ENCODE measurements at places on chromosomes 2 and 18.

DNA sequence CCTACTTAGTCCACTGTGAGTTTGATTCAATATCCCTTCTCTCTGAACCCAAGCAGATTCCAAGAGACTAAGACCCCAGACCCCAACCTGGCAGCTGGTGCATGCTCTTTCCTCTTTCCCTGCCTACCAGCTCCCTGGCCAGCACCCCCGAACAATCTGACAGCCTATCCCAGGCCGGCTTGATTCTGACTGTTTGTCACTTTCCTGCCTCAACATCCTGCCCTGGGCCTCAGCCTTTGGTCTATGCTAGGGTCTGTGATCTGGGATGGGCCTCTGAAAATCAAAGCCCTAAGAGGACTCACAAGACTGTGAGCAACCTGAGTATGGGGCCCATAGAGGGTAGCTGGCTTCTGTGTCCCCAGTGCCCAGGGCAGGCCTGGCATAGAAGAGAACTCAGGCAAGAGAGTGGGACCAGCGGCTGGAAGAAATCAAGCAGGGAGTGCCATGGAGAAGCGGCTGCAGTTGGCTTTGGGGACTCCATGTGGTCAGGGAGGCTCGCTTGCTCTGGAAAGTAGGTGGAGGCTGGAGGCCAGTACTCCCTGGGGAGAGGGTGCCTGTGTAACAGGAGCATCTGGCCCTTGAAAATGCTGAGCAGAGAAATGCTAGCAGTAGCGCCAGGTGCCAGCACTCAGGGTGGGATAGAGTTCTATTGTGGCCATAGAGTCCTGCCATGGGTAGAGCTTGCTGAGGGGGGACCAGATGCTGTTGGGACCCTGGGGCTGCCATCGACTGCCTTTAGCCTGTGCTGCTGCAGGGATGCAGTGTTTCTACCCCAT lies 343.9 kb downstream of the DYSF start:
- no peak for DNase-seq

GRCh38 chr2:209771474-209772289 lies at the start of gene UNC80:
Gene UNC80, plus strand, starts transcription at chr2:209771832. Its CDS starts 241 bp downstream, at chr2:209772073.
- no peak for DNase-seq

- DNase-seq = no peak
These were observed 102.0 kb downstream of the ARHGAP15 start for GRCh38 chr2:143231254-143231645.

DNA sequence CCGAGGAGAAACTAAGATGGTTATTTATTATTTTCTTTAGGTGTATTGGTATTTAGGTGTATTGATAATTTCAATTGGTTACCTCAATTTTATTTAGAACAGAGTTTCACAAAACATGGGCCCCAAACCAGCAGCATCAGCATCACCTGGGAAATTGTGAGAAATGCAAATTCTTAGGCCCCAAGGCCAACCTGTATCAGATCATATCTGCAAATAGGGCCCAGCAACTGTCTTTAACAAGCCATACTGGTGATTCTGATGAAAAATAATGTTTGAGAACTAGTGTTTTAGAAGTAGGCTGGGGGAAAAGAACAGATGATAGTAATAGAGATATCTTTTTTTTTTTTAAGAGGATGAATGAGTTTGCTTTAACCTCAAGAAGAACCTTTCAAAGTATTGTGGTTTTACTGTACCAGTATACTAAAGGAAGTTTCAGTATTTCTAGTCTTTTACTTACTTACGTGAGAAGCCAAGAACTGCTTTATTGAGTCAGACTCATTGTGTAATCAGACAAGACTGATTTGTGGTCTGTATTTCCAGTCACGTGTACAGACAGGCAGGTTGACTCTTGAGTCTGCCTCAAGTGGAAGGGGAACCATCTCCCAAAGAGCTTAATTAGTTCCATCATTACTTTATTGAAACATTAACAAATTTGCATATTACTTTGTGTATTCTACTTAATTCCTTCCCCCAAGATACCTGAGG lies 60.4 kb upstream of the GAREM1 start:
- no peak for DNase-seq

GRCh38 chr2:200741468-200742202 lies 70.1 kb upstream of the BZW1 start:
- DNase-seq = no peak

GRCh38 chr2:220046507-220046906 lies 419.1 kb downstream of the SLC4A3 start:
- DNase-seq = no peak

DNA sequence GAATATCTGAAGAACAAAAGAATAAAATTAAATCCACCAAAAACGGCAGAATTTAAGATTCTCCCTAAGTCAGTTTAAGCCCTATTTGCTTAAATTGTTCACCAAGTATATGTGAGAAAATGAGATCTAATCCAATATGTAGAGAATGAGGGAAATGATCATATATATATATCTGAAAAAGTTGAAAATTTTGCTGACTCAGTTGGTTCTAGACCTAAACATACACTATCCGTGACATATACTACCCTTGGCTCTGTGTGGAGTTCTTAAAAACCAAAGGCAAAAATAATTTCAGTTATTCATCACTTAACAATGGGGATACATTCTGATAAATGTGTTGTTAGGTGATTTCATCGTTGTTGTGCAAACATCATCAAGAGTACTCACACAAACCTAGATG lies 7.3 kb downstream of the SS18 start:
- DNase-seq = no peak

DNA sequence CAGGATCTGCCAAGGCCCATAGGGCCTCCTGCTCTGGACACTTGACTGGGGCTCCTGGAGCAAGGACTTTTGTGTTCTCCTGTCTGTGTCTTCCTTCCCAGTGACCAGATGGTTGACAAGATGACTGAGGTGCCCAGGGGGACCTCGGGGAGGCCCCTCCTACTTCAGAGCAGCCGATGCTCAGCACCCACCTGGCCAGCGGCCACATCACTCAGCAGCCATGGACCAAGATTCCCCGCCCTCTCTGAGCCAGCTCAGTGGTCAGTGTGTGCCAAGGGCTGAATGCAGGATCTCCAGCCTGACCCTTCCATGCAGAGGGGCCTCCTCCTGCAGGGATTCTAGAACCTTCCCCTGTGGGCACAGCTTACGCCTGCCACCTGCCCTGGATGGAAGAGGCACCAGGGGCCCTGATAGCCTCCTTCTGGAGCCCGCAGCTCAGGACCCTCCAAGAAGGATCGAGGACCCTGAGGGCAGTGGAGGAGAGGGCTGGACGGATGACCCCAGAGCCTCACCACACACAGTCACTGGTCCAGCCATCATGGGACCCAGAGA lies 87.4 kb upstream of the GPC1 start:
- DNase-seq = no peak

- no peak for DNase-seq
These were observed 9.7 kb upstream of the SNRNP200 start for GRCh38 chr2:96315005-96315399.

GRCh38 chr2:144012304-144012703 lies 507.6 kb downstream of the ZEB2 start:
- DNase-seq = no peak

DNA sequence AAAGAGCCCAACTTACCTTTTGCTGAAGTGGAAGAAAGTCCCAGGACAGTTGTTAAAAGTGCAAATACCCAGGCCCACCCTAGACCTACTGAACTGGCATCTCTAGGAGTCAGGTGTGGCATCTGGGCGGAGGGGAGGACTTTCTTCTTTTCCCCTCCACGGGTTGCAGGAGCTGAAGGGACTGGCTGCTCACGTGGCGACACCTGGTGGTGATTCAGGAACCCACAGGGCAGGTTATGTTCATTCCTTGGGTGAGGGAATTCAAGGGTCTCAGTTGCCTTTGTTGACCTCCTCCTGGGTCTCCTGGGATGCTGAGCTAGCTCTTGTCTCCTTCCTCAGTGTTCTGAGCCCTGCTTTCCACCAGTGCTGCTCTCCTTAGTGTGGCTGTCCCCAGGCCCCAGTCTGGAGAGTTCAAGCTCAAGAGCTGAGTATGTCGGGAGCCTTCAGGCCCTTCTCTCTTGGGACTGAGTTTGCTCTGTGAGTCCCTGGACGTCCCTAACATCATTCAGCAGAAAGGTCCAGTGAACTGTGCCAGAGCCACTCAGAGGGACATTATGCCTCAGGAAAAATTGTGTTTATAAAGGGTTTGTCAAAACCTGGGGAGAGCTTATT lies 56.9 kb downstream of the DYSF start:
- peak; percentile 48 for DNase-seq

GRCh38 chr18:40341701-40342100 lies 1613.3 kb upstream of the PIK3C3 start:
- DNase-seq = no peak

DNA sequence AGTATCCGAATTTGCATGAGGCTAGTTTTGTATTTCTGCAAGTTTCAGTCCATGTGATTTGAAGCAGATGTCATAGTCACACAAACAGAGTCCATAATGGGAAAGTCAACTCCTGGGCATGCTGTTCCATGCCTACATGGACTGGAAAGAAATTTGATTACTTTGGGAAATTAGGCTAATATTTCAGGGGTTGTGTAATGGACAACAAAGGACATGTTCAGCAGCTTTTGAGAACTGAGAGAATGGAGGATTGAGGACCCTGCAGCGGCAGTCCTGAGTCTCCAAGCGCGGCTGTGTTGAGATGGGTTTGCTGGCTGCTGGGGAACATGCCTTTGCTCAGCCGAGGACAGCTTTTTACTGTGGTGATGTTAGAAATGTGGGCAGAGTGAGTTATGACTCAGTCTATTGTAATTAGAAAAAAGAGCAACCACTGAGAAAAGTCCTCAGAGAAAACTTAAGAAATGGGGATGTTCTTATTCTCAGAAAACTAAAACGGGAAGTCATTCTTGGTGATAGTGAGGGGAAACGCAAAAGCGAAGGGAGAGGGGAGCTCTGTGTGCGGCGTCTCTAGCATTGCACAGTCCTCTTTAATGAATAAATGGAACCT lies 149.2 kb downstream of the FAM210A start:
- no peak for DNase-seq

GRCh38 chr18:26133652-26134051 lies at the start of gene PSMA8:
Gene PSMA8, plus strand, starts transcription at chr18:26133869. Its CDS starts 97 bp downstream, at chr18:26133966.
- DNase-seq = no peak

GRCh38 chr2:220394433-220394832 lies 767.0 kb downstream of the SLC4A3 start:
- DNase-seq = no peak

GRCh38 chr2:102601730-102602129 lies 17.6 kb upstream of the SLC9A2 start:
- no peak for DNase-seq

- DNase-seq = no peak
These were observed 91.2 kb downstream of the ZNF236 start for GRCh38 chr18:76913583-76913982.

DNA sequence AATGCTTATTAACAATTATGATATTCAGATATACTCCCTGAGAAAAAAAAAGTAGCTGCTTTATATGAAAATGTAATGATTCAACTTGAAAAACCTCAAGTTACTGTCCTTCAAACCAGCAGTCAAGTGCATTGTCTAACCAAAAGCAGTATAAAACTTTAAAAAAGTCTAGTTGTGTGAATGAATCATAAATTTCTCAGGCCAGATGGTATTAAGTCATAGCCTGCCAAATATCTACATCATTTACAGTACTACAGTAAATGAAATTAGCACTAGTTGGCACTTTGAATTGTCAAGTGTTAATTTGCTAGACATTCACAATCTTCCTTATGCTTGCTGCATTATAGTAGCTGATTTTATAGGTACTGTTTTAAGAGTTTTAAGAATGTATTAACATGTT lies 85.9 kb downstream of the CBLN2 start:
- DNase-seq = no peak

DNA sequence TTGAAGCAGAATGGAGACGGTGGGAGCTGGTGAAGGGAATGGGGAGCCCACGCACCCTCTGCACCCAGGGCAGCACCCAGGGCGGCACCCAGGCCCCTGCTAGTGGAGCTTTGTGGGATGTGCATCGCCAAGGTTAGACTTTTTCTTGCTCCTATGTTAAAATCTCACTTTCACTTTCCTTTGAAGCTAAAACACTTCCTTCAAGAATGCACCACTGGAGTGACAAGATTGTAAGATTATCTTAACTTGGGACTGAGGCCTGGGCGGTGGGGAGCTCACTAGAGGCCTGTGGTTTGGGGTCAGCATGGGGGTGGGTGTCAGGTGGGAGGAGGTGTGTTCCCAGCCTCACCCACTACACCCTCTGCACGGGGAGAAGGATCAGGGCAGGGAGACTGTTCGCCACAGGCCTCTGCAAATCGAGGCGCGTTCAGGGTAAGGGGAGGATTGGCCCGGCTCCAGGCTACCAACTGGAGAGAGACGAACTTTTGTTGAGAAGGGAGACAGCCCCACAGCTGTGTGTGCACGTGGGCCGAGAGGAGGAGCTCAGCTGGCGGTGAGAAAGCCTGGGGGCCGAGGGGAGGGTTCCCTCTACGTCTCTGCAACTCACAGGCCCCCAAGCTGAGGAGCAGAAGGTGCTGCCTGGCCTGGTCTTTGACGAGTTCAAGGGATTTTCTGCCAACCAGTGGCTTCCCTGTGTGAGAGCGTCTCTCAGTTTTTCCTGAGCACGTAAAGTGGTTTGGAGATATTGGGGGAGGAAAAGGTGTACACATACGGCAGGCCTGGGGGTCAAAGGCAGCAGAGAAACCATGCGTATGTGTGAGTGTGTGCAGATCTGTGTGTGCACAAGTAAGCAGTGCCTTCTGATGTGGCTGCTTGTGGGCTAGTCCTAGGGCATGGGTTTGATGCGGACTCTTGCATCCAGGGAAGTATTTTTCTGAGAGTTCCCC lies 147.7 kb downstream of the KLHL29 start:
- DNase-seq = no peak

- no peak for DNase-seq
These were observed 65.2 kb downstream of the C2orf76 start for GRCh38 chr2:119301413-119301812.

GRCh38 chr18:72652990-72653593 lies 109.0 kb upstream of the CBLN2 start:
- no peak for DNase-seq

DNA sequence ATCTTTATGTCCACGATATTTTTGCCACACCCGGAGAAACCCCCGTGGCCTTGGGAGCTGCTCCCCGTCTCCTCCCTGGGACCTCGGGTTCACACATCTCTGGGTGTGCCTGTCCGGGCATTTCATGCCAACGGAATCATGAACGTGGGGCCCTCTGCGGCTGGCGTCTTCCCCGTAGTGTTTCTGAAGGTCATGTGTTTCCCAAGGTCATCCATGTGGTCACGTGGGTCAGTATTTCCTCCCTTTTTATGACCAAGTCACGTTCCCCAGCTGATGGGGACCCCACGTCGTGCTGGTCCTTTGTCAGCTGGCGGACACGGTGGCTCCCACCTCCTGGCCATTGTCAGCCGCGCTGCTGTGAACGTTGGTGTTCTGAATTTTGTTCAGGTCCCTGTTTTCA lies 135.7 kb downstream of the NFATC1 start:
- DNase-seq = no peak

- no peak for DNase-seq
These were observed 145.9 kb downstream of the CALCRL start for GRCh38 chr2:187302116-187302515.

DNA sequence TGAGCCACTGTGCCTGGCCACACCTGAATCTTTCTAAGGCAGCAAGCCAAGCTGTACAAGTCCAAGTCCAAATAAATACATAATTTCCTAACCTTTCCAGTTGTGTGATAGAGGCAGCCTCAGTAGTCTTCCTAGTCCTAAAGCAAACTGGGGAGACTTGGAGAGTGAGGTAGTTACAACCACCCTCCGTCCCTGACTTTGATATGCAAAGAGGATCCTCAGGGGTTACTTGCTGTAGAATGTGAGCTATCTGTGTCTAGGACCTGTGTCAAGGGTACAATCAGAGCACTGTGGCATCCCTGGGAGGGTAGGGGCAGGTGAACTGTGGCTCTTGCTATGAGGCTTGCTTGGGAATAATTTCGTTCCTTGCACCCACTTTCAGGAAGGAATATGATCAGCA lies 28.3 kb upstream of the KCNG3 start:
- DNase-seq = no peak

GRCh38 chr2:26772064-26773001 lies 8.2 kb downstream of the SLC35F6 start:
- DNase-seq = no peak

All from stimulated activated CD8-positive, alpha-beta memory T cell treated with anti-CD3 and anti-CD28 coated beads, Interleukin-15, amount 100 ng/mL, for 24 hours (primary cell).